ENCODE measurements at places on chromosomes 3 and 15.
A peak's percentile ranks its signal among the peaks of the same experiment; 100 is the strongest.

DNA sequence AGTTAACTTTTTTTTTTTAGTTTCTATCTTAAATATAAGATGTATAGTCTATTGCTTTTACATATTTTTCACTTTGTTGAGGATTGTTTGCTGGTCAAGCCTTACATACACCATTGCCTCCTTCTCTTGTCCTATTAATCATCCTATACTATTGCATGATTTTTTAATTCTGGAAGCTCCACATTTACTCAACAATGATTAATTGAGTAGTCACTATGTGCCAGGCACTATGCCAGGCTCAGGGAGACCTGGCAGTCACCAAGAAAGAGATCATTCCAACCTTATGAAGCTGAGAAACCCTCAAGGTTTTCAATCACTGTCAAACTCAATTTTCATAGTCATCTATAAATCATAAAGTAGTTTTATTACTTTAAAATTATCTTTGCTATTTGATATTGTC lies 626.2 kb downstream of the IGSF11 start:
- DNase-seq: no peak

- DNase-seq: no peak
These were observed 55.9 kb upstream of the PIK3CB start for GRCh38 chr3:138890555-138891187.

GRCh38 chr3:147795418-147795817 lies 386.3 kb downstream of the ZIC1 start:
- DNase-seq: no peak

DNA sequence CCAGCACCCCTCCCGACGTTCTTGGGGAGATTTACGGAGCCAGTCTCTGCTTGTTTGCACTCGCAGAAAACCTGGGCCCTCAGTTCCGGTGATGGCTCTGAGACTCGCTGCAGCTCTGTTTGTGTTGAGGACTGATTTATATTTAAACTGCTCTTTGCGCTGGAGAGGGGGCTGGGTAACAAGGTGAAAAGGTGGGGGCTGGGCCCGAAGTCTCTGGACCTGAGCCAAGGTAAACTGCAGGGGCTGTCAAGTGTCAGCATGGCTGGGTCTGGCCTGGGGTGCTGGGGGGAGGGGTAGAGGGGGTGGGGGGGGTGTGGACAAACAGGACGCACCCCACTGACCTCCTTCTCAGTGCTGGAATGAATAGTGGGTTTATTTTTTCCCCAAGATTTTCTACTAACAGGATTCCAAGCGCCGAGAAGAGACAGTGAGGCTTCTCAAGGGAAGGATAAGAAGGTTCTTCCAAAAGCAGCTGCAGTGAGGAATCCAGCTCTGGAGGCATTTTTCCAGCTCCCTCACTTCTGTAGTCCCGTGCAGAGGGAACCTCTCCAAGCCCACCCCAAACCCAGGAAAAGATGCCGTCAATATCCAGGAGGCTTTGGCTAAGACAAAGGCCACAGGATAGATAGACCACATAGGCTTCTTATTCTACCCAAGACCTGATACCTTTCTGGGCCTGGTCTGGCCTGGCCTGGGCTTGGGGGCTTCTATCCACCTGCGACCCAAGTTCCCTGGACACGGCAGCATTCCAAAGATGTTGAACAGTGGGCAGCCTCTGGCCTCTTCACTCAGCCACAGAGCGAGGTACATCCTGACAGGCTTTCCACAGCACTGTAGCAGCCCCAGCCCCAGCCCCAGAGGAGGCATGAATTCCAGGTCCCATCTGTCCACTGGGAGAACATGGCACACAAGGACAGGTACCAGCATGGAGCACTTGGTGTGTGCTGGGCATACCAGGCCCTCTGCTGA lies 938 bp upstream of the SLCO2A1 start:
- DNase-seq: no peak

- DNase-seq: no peak
These were observed 225.8 kb upstream of the DPPA4 start for GRCh38 chr3:109563149-109563548.

GRCh38 chr3:38554127-38554827 lies 58.1 kb downstream of the EXOG start:
- no peak for DNase-seq

- peak; percentile 19 for DNase-seq
These were observed at the start of gene C3orf70 for GRCh38 chr3:185152410-185153170. C3orf70 (minus strand) TSS chr3:185153060; CDS start chr3:185152823, 237 bp downstream.

DNA sequence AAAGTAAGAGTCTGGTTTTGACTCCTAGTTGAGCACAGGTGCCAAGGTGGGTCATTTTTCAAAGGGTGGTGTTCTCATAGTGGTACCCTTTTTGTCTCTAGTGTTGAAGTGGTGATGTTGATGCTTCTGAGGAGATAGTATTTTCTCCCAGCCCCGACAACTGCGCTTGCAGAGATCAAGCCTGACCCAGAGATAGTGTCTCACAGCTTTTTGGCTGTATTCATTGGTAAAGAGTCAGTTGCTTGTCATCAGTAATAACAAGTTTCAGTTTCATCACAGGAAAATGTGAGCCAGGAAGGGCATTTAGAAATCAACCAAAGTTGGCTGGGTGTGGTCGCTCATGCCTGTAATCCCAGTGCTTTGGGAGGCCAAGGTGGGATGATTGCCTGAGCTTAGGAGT lies 139.3 kb downstream of the NFKBIZ start:
- DNase-seq: no peak

DNA sequence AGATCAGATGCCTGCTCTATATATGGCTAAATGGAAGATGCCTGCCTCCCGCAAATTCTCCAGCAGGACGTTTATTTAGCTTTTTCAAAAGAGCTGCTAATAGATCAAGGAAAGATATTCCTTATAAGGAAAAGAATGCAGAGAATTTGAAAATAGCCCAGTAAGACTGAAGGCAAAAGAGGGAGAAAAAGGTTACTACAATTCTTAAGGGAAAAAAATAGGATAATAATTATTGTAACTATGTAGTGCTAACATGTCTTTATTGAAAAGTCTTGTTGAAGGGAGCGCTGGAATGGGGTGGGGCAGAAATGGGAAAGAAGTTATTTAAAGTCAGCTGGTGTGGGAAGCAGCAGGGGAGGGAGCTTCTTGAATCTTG lies 2.9 kb downstream of the TPM1 start:
- DNase-seq: no peak

DNA sequence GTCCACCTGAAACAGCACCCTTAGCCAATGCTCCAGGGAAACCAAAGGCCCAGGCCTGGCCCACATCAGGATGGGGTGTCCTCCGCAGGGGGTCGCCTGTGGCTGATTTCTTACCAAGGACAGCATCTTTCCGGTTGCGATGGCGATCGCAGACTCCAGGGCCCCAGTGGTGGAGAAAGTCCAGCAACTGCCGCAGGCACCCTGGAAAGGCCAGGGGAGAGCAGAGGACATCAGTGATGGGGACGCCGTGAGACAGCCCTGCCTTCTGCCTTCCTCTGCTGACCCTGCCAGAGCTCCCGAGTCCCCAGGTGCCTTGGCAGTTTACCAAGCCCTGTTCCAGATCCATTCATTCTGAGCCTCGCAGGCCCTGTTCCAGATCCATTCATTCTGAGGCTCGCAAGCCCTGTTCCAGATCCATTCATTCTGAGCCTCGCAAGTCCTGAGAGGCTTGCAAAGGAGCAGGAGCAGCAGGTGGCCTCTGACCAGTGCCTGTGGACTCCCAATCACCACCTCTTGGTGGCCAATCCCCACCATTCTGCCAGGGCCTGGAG lies 12.5 kb downstream of the CTSH start:
- no peak for DNase-seq

DNA sequence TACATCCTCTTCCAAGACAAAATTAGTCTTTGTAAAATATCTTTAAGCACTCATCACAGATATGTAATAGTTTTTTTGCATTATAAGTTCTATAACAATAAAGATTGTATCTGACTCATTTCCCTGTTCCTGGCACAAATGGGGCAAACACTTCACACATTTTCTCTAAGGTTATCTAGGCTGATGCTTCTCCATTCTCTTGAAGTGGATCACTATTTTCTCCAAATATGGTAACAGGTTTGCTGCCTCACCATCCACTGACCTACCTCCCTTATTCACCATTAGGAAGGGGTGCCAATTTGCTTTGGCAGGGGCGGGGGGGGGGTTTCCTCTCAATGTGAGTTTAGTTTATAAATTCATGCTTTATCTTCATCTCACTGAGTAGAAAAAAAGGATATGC lies 767.7 kb upstream of the LMCD1 start:
- no peak for DNase-seq

- DNase-seq: no peak
These were observed 51.8 kb downstream of the FMN1 start for GRCh38 chr15:33142708-33143107.

All from activated B cell treated with CpG ODN at 0.5 μM for 24 hours (primary cell).